ENCODE measurements at places on chromosomes 1 and 21.

DNA sequence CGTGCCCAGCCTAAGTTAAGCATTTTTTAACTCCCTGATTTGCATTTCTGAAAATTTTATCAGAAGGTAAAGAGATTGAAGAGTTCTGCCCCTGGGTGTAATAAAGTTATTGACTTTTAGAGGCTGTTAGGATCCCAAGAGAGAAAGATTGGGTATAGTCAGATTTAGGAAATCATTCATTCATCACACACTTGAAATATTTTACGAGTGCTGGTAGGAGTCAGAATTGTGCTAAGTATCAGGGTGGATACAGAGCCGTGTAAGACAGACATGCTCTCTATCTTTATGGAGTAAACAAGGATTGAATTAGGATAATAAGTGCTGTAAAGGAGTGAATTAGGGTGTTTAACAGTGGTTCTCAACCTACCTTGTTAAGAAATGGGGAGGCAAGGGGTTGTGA, 3.0 kb downstream of the SZT2 start:
- DNase-seq: no peak

GRCh38 chr1:81920886-81921285, 120.2 kb downstream of the ADGRL2 start:
- DNase-seq: no peak

DNA sequence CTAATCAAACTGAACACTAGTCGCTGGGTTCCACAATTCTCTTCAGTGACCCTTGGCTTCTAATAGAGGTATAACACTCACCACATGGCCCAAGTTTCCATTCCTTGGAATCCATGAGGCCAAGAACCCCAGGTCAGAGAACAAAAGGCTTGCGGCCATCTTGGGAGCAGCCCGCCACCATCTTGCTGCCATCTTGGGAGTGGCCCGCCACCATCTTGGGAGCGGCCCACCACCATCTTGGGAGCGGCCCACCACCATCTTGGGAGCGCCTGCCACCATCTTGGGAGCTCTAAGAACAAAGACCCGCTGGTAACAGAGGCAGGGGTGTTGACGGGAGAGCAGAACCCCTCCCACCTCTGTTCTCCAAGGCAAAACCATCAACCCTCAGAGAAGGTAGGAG, 493.4 kb downstream of the MATN1 start:
- DNase-seq: no peak

DNA sequence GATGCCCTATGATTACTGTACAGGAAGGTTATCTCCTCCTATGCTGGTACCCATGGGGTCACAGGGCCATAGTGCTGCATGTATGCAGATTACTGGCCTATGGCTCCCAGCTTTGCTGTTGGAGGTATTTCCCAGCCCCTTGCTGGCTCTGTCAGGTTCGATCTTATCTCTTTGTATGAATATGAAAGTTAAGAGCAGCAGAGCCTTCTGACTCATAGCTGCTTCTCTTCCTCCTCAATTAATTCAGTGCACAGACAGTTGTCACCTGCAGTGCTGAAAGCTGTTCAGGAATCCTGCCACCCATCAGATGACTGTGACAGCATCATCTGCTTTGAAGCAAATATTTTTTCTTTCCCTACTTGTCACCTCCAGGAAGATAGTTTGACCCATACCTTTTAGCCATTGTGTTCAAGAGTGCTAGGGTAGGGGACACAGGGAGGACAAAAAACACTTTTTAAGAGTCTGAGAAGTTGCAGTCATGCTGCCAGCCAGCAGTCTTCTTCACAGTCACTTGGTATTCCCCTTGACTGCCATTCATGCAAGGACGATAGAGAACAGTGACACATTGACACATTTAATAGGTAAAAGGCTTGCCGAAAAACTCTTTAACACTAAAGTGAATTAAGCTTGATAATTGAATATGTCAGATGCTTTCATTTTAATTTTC, 73.1 kb downstream of the KIF1B start:
- no peak for DNase-seq

DNA sequence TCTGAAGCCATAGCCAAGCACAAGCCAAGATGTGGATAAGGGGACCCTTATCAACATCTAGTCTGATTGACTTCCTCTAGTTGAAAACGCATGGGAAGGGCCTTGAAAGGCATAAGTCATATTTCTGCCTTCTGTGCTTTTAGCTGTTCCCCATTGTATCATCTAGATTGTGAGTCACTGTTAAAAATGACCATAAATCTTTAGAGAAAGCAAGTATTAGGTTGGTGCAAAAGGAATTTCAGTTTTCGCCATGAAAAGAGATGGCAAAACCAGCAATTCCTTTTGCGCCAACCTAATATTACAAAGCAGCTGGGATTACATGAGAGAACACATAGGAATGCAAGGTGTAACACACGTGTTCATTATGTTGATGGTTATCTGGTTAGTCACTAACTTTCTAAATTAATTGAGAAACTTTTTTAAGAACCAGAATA, 63.6 kb downstream of the CLIC6 start:
- no peak for DNase-seq

DNA sequence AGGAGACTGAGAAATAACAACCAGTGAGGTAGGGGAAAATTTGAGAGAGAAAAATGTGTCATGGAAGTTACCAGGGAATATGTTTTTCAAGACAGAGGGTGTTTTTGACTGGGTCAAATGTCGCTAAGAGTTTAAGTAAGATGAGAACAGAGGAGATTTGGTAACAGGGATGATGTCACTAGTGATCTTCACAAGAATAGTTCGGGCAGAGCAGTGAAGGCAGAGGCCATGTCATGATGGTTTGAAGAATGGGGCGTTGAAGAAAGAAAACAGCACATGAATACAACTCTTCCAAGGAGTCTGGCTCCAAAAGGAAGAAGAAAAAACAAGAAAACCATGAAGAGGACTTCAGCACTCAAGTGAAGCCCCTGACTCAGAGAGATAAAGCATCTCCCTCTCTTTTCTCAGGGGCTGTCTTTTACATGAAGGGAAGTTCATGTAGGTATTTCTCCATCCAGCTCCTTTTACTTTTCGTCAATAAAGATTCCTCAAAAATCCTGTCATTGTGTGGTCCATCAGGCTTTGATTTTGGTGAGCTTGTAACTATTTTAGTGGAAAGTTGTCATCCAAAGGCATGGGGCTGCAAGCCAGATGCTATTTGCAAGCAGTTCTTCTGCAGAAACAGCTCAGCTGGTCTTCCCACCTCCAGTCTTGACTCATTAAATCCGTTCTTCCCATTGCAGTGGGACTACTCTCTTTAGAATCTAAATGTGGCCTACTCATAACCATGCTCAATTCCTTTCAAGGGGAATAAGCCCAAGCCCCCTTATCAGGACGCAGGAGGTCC, 397.3 kb downstream of the LMX1A start:
- no peak for DNase-seq

DNA sequence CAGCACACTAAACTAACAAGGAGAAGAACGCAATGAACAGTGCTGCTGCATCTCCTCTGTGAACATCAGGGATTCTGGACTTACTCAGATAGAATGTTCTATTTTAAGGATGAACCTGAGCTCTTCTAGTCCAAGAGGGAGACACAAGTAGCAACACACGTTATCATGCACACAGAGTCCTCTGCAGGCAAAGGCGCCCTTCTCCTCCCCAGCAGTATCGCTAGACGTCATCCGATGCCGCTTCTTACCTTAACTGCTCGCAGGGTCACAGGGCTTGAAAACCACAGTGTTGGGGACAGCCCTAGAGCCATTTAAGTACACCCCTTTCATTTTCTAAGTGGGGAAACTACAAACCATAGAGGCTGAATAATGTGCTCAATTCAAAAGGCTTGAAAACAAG, 74.5 kb downstream of the HIVEP3 start:
- DNase-seq: no peak

DNA sequence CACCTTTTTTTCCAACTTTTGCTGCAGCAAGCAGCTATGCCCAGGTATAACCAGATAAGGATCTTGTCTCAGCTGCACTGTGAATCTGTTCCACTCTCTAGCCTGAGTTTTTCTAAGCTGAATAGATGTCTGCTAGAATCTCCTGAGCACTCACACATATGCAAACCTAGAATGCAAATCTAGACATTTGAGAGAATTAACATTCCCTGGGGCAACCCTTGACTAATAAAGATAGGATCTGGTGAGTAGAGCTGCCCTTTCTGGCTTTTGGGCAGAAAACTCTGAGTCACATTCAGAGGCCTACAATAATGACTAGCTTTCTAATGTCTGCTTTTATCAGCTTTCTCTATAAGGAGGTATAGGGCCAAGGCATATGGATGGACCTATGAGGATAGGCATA, 61.4 kb upstream of the BARHL2 start:
- no peak for DNase-seq
